Skin of body (tissue), 3 donors: ENCODE measurements at places on chromosomes 1 and 21.

- DNase-seq, result no peak
Measured at GRCh38 chr21:42431196-42431595, 27.5 kb downstream of the UBASH3A start.

- DNase-seq, result no peak
Measured at GRCh38 chr1:230760360-230760827, 13.2 kb downstream of the CAPN9 start.

GRCh38 chr1:26537951-26538352 is 8.4 kb downstream of the RPS6KA1 start:
- DNase-seq, result no peak

DNA sequence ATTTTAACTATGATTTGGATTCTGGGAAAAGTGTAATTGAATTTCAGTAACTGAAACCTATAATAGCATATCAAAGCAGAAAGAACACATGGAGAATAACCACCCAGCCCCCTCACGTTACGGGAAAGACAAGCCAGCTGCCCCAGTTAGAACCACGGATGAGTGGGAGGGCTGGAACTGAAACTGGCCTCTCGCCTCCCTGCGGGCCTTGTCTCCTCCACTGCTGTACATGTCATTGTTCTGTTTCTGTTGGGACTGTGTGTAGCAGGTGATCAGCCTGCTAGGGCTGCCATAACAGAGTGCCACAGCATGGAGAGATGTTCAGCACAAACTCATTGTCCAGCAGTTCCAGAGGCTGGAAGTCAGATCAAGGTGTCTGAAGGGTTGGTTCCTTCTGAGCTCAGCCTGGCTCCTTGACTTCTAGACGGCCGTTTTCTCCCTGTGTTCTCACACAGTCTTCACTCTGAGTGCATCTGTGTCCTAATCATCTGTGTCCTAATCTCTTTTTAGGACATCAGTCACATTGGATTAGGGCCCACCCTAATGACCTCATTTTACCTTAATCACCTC is 52.4 kb downstream of the MAP3K21 start:
- DNase-seq, result no peak

- DNase-seq, result no peak
Measured at GRCh38 chr1:40267767-40268187, 9.7 kb downstream of the ZMPSTE24 start.

GRCh38 chr1:106232128-106232527 is 824.3 kb upstream of the PRMT6 start:
- no peak for DNase-seq

GRCh38 chr1:14704846-14705245 is 106.4 kb downstream of the KAZN start:
- no peak for DNase-seq

DNA sequence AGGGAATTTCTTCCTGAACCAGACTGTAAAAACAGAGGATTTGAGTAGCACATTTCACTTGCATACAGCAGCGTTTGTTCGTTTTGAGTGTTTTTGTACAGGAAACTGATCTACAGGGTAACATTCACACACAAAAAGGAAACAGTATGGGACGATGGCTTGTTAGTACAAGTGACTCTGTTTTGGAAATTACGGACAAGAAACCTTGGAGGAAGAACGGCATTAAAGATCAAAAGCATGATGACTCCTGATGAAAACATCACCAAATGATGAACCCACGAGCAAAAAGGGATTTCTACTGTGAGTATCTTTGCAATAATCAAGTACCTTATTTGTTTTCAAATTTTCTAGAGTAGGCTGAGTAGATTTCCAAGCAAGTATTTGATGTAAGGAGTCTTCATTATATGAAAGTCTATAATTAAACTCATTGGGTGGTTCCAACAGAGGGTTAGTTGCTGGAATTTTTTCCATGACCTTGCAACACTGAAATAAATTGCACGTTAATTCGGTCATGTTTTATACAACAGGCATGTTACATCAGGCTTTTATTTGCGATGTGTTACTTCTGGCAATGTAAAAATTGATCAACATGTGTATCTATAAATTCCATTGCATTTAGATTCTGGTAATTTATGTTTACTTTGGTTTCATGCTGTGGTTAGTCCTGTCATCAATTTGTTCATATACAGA is 76.7 kb upstream of the KCNK2 start:
- peak; percentile 60 for DNase-seq

DNA sequence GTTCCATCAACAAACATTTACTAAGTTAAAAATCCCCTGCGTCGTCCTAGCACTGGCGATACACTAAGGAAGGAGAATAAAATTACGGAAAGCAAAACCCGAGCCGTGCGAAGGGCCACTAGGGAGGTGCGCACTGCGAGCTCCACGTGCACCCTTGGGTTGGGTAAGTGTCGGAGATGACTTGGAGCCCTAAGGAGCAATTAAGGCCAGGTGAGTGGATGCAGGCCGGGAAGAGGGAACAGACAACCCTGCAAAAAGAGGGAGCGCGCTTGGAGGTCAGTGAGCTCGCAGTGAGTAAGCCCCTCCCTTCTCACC is 704 bp downstream of the WDR4 start:
- no peak for DNase-seq

DNA sequence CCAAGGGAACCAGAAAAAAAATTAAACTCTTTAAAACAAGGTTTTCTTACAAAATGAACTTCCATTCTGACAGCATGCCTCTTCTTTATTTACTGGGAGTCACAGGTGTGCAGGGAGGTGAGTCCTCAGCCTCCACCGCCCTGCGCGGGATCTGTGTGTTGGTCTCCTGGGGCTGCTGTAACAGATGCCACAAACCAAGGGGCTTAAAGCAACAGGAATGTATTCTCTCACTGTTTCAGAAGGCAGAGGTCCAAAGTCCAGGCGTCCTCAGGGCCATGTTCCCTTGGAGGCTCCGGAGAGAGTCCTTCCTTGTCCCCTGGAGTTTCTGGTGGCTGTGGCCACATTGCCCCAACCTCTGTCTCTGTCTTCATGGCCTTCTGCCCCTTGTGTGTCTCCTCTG is 123.6 kb upstream of the C1orf174 start:
- DNase-seq, result no peak

- DNase-seq, result no peak
Measured at GRCh38 chr1:160243767-160244166, 18.6 kb downstream of the DCAF8 start.

DNA sequence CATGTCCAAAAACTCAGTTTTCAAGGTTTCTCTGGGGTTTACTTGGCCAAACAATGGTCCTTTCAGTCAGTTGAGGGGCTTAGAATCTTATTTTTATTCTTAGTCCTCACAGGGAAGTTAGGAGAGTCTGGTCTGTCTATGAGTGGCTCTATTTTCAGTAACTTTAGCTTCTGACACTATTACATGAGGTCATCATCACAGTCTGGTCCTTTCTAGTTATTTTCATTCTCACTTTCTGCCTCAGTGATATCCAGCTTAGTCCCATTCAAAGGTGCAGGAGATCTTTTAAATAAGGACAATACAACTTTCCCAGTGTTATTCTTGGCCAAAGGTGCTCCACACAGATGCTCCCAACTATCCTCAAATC is 30.0 kb upstream of the FGGY start:
- DNase-seq, result no peak

GRCh38 chr21:38649120-38649519 is 150.8 kb upstream of the ERG start:
- DNase-seq, result no peak

GRCh38 chr1:62800825-62801306 is 16.9 kb downstream of the ATG4C start:
- no peak for DNase-seq

GRCh38 chr1:21534674-21535378 is 25.6 kb downstream of the ALPL start:
- DNase-seq, result peak; percentile 20

- DNase-seq, result no peak
Measured at GRCh38 chr1:205976708-205977401, 26.3 kb downstream of the RAB7B start.

- DNase-seq, result no peak
Measured at GRCh38 chr1:41800311-41800829, 118.4 kb downstream of the HIVEP3 start.

GRCh38 chr1:186575348-186575747 is 104.9 kb downstream of the PTGS2 start:
- no peak for DNase-seq

DNA sequence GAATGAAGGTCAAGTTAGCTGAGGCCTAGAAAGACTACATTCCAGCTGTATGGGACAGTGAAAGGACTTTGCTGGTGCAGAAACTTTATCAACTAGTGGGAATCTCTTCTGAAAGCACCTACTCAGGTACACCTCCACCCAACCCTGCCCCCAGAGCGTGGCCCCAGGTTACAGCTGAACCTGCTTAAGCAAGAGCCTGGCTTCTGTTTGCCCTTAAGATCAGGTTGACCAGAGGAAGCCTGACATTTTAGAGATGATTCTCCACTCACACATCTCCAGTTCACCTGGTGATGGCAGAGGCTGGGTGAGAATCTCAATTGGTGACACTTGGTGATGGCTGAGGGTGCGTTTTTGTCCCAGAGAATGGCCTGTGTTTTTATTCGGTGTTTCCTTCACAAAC is 24.0 kb downstream of the ELAPOR1 start:
- DNase-seq, result no peak

DNA sequence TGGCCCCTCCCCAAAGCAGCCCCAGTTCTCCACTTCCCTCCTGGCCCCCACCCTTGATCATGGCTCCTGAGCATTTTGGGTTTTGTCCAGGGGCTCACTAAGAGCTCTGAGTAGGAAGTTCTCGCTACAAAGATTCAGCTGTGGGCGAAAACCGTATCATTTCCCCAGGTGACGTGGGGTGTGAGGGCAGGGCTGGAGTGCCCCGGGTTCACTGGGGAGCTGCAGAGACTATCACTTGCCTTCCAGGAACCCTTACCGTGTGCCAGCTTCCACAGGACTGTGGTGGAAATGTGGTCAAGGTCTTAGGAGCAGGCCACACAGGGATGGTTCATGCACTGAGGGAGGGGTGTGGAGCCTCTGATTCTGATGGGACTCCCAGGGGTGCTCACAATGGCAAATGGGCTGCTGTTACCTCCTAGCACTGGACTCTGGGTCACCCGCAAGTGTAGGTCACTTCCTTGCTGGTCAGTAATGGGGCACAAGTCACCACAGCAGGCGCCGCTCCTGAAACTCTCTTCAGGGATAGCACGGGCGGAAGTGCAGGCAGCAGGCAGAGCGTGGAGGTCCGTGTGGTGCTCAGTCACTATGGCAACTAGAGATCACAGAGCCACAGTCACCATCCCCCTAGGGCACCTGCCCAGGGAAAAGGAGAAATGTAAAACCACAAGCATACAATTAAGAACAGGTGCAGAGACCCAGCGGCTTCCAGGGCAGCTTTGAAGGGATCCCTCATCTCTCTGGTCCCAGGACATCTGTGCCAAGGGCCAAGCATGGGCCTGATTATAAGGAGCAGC is 35.4 kb downstream of the RSPH1 start:
- no peak for DNase-seq

GRCh38 chr1:200213921-200214320 is 186.4 kb downstream of the NR5A2 start:
- DNase-seq, result no peak

GRCh38 chr21:41570791-41571355 is 62.9 kb upstream of the TMPRSS2 start:
- DNase-seq, result no peak

DNA sequence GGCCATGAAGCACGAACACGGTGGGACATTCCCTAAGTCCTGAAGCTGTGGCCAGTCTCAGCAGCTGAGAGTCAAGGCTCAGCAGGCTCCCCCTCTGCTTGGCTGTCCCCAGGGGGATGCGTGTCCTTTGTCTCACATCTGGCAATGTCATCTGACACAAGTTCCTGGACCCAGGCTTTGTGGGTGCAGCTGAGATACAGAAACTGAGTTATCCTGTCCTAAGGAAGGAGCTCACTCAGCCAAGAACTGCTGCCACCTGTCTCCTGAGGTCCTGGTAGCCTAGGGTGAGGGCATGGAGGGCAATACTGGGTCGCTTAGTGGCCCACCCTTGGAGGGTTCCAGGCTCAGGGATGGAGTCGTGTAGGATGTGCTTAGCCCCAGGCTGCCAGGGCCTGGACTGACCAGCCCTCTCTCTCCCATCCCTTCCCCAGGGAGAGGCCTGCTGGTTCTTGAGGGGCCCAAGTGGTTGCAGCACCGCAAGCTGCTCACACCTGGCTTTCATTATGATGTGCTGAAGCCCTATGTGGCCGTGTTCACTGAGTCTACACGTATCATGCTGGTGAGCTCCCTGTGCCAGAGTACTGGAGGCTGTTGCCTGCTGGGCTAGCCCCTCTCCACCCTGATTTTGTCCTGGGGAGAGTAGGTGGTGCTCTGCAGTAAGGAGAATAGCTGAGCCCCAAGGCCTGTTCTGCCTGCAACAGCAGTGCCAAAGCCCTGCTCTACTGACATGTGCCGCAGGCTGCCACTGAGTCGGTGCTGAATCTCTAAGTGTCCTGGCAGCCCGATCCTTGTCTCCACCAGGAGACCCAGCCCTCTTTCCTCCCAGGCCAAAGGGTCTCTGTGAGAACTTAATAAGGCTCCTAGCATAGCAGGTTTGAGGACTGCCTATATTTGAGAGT is 13.5 kb downstream of the CYP4B1 start:
- no peak for DNase-seq

DNA sequence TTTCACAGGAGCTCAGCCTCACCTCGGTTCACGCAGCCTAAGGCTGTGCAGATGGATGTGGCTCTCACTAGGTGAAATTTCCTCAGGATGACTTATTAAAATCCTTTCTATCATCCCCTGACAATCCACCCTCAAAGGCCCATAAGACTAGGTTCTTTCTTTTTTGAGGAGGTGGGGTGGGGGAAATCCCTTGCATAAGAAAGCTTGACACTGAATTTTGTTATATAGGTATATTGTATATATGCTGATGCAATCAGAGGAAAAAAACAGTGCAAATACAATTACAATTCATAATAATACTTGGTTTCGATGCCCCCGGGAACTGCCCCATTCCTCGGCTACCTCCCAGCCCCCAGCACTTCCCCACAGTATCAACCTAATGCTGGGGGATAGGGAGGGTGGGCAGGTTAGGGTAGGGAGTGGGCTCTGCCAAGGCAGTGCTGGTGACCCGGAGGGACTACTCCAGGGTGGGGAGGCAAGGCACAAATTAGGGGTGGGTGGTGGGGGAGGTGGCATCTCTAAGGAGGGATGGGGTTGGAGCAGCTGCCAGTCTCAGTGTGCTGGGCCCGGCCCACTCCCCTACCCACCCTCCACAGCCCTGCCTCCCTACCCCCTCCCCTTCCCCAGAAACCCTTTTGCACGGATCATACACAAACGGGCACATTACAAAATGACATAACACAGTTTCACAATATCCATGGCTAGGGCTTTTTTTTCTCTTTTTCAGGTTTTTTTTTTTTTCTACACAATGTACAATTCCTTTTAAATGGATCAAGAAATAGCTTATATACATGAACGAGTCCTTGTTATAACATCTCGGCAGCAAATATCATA is 30.9 kb downstream of the SLC27A3 start:
- DNase-seq, result no peak

DNA sequence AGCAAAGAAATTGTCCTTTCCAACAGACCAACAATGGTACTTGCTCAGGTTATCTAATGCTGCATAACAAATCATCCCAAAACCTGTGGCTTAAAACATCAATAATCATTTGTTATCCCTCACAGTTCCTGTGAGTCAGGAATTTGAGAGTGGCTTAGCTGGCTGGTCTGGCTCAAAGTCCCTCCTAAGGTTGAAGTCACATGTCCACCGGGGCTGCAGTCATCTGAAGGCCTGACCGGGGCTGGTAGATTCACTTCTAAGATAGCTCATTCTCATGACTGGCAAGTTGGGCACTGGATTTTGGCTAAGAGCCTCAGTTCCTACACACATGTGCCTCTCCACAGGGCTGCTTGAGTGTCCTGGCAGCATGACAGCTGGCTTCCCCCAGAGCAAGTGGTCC is 16.9 kb downstream of the ERI3 start:
- no peak for DNase-seq
